A172 (cell line): ENCODE measurements at places on chromosomes 11 and 22. TPM values are rescaled to one million over a fixed set of nuclear protein-coding genes. Genes with fewer than 3 reads are reported as not detected.

DNA sequence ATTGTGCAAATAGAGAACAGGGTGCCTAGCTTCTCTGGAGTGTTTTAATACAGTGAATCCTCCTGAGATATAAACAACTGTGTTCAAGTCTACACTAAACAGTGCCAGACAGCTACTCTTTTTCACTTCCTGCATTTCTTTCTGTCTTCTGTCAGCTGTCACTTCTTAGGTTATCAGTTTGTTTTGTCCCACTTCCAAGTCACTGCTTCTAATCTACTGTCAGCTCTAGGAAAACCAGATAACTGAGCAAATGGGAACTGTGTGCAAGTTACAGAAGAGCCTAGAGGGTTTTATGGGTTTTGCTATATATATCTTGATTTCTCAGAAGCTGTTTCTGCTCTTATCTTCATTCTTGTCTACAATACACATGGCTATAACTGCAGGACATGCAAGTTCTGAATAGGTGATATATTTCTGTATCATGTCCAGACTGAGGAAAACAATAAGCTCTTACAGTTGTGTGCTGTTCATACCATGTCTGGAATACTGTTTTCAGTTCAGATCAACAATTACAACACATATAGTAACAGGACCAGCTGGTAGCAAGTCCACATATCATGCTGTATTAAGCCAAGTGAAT is 5.8 kb downstream of the PITPNB start:
- DNase-seq: no peak

GRCh38 chr11:35030716-35031213 is 108.2 kb upstream of the CD44 start:
- peak; percentile 99 for DNase-seq

GRCh38 chr22:49566693-49567092 is 261.0 kb downstream of the BRD1 start:
- DNase-seq: no peak

DNA sequence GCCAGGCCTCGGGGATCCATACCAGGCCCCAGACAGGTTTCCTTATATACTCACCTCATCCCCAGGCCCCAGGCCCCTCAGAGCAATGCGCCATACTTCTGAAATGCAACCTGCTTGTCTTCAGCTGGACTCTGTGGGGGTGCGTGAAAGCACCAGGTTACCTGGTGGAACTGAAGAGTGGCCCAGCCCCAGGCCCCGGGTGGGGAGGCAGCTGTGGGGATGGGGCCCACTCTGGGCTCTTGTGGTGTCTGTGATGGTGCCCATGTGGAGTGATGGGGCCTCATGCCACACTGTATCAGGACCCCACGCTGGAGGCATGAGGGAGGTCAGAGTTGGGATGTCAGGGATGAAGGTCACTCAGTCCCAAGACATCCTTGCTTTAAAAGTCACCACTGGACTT is 999.0 kb downstream of the BRD1 start:
- no peak for DNase-seq

DNA sequence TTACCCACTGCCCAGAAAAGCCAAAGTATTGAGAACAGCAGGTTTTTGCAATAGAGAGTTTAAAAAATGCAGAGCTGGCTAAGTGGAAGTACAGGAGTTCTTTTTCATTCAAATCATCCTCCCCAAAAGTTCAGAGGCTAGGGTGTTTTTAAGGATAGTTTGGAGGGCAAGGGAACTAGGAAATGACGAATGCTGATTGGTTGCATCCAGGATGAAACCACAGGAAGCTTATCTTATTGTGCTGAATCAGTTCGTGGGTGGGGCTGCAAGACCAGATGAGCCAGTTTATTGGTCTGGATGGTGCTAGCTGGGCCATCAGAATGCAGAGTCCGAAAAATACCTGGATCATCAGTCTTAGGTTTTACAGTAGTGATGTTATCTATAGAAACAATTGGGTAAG is 1427.1 kb downstream of the LRRC4C start:
- DNase-seq: no peak

GRCh38 chr11:15169815-15170551 is 55.3 kb downstream of the INSC start:
- DNase-seq: no peak

- no peak for DNase-seq
These were observed at the start of gene C11orf97 for GRCh38 chr11:94511932-94512781. Gene C11orf97 (plus strand): TSS chr11:94512461. CDS start chr11:94512529, 68 bp downstream.

DNA sequence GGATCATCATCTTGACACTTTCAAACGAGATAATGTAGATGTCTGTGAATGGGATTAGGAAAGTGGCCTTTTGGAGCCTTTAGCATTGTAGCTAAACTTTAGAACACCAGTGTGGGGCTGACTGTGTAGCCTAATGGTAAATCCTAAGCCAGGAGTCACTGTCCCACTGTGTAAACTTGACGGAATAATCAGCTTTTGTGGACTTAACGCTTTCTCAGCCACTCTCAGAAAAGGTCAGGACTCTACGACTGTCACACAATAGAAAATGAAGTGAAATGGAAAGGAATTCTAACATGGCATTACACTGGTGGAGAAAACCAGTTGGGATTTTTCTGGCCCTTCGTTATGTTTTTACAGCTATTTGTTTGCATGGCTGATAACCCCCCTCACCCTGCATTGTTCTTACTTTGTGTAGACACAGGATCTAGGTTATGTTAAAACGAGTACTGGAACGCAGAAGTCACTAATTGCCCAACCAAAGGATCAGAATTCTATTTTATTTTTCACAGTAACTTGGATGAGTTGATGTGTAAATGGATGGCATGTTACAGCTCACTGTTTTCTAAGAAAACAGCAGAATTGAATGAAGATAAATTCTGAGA is 22.0 kb upstream of the GRAMD1B start:
- no peak for DNase-seq

DNA sequence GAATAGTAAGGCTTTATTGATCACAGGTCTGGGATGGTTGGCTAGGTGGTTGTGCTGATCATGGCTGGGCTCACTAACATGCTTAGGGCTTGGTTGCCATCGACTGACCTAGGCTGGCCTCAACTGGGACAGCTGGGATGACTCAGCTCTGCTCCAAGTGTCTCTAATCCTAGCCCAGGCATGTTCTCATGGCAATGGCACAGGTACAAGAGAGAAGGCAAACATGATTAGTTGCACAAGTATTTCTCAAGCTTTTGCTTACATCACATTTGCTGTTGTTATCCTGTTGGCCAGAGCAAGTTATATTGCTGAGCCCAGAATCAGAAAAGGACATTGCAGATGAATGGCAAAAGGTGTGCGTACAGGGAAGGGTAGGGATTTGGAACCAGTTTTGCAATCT is 68.5 kb upstream of the SLC35C1 start:
- peak; percentile 16 for DNase-seq

- DNase-seq: no peak
These were observed 109.1 kb downstream of the KCNQ1 start for GRCh38 chr11:2553886-2554285.

DNA sequence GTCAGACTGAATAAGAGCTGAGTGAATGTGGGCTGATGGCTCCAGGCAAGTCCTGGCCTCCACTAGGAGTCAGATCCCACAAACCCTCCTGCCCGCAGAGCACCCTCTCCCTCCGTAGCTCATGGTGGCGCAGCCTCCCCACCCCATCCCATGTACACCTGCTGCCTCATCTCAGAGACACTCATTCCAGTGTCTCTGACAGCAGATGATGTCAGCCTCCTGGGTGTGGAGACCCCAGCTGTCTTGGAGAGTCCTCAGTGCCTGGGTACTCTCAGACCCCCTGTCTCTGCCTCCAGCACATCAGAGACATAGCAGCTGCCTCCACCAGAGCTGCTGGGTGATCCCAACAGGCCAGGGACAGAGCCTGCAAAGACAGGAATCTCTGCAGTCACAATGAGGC is 9.5 kb downstream of the IGLL5 start:
- no peak for DNase-seq

- DNase-seq: peak; percentile 39
These were observed 7.4 kb downstream of the SLN start for GRCh38 chr11:107704451-107704850.

GRCh38 chr11:78905756-78906155 is 331.1 kb upstream of the NARS2 start:
- no peak for DNase-seq

- no peak for DNase-seq
These were observed 109.7 kb upstream of the NARS2 start for GRCh38 chr11:78684377-78684776.

- DNase-seq: no peak
These were observed 1104.8 kb downstream of the DLG2 start for GRCh38 chr11:84522331-84522730.

DNA sequence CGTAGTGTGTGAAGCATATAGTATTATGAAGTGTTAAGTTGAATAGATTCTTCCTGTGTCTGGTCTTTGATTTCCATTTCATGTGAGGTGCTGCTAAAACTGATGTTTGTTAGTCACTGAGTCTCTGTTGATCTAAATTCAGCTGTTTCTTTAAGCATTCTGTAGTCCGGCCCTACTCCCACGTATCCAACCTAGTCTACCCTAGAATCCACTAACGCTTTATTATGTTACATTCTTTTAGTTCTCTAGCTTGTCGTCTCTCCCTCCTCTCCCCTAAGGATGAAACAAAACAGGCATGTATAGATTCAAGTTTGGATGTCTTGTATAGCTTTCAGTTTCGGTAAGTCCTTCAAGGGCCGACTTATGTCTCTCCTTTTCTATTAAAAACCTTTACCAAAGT is 4.1 kb downstream of the WEE1 start:
- DNase-seq: peak; percentile 46

DNA sequence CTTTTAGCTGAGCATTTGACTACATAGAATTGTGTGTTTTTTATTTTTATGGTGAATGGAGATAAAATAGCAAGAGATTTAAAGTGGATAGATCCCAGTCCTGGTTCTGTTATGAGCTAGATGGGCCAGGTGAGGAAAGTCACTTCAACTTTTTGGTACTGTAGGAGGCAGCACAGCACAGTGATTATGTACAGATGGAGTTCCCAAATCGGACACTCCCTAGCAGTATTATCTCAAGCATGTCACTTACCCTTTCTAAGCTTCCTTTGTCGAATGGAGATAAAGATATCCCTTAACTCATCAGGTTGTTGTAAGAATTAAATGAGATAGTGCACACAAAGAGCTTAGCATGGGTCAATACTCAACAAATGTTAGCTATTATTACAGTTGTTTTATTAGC is 5.3 kb downstream of the EXPH5 start:
- no peak for DNase-seq

GRCh38 chr11:109138196-109138595 is 283.8 kb upstream of the C11orf87 start:
- no peak for DNase-seq

DNA sequence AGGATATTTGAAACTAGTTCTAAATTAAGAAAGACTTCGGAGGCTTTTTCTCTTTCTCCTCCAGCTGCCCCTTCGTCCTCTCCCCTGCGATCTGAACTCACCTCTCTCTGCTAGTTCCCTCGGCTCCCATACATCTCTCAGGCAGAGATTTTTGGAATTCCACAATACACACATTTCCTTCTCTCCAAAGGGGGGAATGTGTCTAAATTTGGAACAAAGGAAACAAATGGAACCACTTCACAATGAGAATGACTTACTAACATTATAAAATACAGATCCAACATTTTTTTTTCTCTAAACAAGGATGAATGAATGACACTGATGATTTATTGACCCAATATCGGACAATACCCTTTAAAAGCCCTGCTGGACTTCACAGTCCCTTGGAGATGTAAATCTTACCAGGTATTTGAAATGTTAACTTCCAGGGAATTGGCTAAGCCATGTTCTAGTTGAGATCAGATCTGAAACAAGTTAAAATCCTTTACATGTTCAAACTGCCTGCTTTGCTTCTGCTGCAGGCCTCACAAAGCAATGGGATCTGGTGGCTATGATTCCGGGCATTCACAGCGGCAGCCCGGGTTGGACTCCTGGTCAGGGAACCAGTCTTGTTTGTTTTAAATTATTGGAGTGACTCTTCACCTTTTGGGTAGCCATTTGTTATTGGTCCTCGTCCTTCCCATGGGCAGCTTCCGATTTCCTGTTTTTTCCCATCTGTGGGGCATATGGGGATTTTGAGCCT is 20.5 kb upstream of the GSTP1 start:
- DNase-seq: no peak

- DNase-seq: no peak
These were observed 562 bp downstream of the DGAT2 start for GRCh38 chr11:75768909-75769771.

DNA sequence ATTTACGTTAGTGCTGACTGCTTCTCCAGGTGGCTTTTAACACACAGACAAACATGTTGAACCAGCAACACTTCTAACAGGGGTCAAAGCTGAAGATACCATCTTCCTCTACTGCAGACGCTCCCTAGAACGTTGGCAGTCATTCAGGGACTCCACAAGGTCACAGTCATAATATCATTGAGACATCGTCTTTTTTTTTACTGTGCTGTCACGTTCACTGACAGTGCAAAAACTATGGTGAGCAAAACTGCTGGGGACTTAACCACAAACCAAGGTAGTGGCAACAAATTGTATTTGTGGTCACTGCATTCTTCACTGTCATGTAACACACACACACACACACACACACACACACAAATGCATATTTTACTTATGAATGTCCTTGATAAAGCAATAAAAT is 244.9 kb downstream of the CASP12 start:
- peak; percentile 14 for DNase-seq

DNA sequence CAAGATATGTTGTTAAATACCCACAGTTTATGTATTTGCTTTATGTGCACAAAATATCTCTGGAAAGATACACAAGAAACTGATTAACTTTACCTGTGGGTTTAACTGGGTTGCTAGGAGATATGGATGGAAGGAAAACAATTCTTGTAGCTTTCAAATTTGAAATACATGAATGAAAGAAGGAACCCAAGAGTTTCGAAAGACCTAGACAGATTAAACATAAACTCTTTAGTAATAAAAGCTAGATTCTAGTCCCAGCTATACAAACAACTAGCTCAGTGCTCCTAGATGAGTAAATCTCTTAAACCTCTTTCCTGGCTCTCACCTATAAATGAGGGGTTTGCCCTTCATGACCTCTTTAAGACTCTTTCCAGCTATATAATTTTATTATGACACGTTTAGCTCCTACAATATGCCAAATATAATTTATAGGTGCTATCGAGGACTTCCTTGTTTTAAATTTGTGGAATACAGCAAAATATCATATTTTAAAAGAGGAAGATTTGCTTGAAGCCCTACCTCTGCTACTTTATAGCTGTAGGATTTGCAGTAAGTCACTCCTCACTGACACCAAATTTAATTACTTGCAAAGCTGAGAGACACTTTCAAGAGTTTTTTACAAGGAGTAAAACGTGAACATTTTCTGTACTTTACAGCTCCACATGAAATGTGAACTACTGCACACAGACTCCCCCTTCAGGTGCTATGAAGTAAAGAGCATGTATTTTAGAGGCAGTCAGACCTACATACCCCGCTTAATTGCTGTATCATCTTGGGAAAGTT is 50.7 kb downstream of the RRAS2 start:
- peak; percentile 46 for DNase-seq

- DNase-seq: no peak
These were observed 23.5 kb upstream of the PICK1 start for GRCh38 chr22:38033522-38034277.

The KRTAP5-2 gene
- total RNA-seq: not detected in 2 replicates

The NPAS4 gene
- not detected in 2 replicates for total RNA-seq

The LGALS1 gene
- total RNA-seq: 3,374 and 3,537 TPM in 2 replicates

The C11orf16 gene
- total RNA-seq: 0.31 TPM in 1 of 2 replicates, not detected in the other

The SMTNL1 gene
- total RNA-seq: not detected in 2 replicates

The SELENOH gene
- 235 and 274 TPM in 2 replicates for total RNA-seq

The RNASEH2C gene
- 81.0 and 84.7 TPM in 2 replicates for total RNA-seq

The RIMBP3B gene
- 0.02 and 0.65 TPM in 2 replicates for total RNA-seq

The OR10D3 gene
- not detected in 2 replicates for total RNA-seq

The PNPLA5 gene
- not detected in 2 replicates for total RNA-seq

The EI24 gene
- 76.4 and 81.6 TPM in 2 replicates for total RNA-seq

The TLCD5 gene
- total RNA-seq: 7.1 and 7.3 TPM in 2 replicates

The C22orf39 gene
- 15.1 and 19.3 TPM in 2 replicates for total RNA-seq

The RIMBP3C gene
- 0.50 and 0.62 TPM in 2 replicates for total RNA-seq

The MMP10 gene
- total RNA-seq: 2.5 and 6.4 TPM in 2 replicates
